Hepatocyte (in vitro differentiated cells): ENCODE measurements at places on chromosomes 3 and 15. TPM values are rescaled to one million over a fixed set of nuclear protein-coding genes. Genes with fewer than 3 reads are reported as not detected.

The TMPRSS7 gene
- total RNA-seq, result 0.24 TPM in 1 of 2 replicates, not detected in the other

The TRANK1 gene
- total RNA-seq, result 16.7 and 19.9 TPM in 2 replicates

The PPP1R14D gene
- total RNA-seq, result 0.24 TPM in 1 of 2 replicates, not detected in the other

The CLDN18 gene
- 73.0 and 91.5 TPM in 2 replicates for total RNA-seq

The FAM81A gene
- 0.47 and 0.52 TPM in 2 replicates for total RNA-seq

DNA sequence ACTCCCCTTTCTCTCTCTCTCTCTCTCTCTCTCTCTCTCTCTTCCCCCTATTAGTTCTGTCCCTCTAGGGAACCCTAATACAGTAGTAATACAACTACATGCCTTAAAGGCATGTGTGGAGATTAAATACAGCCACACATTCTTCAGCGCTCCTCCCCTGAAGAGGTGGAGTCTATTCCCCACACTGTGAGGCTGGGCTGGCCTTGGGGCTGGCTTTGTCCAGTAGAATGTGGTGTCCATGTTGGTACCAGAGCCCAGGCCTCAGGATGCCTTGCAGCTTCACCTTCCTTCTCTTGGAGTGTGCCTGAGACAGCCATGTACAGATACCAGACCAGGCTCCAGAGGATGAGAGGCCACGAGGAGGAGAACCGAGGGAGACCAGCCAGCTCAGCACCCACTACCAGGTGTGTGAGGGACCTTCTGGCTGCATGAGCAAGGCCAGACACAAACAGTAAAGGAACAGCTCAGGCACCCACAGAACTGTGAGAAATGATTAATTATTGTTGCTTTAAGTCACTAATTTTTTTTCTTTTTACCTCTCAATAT is 10.7 kb downstream of the SLC6A20 start:
- H3K27me3 ChIP-seq, result no peaks in the 10 kb centered on the region
- DNase-seq, result no peak
- H3K27ac ChIP-seq, result no peak overlapping the region
- H3K36me3 ChIP-seq, result no peaks in the 10 kb centered on the region
- H3K4me1 ChIP-seq, result no peaks in the 10 kb centered on the region
- H3K4me3 ChIP-seq, result no peak overlapping the region
